Activated T-helper 1 cell treated with anti-CD3 and anti-CD28 coated beads, Interleukin-2, amount 50 U/mL, for 16 hours (primary cell): ENCODE measurements at places on chromosomes 3 and 15.

- DNase-seq: no peak
These were observed 30.4 kb upstream of the KLF13 start for GRCh38 chr15:31296219-31296645.

DNA sequence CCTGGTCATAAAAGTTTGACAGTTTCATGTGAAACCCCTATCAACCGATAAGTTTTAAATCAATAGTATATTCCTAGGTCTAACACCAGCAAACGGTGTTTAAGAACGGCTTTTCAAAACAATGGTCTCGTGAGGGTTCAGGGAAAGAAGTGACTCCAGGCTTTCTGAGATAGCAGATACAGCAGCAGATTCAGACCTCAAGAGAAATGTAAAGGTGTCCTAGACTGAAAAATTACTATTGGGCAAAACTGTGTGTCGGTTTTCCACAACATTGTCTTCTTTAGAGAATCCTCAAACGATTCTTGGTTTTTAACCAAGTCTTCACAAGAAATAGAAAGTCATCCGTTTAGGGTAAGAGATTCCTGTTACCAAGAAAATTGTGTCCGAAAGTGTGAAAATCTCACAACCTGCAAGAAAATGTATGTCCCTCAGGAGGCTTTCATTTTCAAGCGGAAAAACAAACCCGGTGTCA is 1.2 kb downstream of the SETD2 start:
- DNase-seq: no peak

- DNase-seq: no peak
These were observed 2.3 kb downstream of the RARB start for GRCh38 chr3:25430287-25430934.

DNA sequence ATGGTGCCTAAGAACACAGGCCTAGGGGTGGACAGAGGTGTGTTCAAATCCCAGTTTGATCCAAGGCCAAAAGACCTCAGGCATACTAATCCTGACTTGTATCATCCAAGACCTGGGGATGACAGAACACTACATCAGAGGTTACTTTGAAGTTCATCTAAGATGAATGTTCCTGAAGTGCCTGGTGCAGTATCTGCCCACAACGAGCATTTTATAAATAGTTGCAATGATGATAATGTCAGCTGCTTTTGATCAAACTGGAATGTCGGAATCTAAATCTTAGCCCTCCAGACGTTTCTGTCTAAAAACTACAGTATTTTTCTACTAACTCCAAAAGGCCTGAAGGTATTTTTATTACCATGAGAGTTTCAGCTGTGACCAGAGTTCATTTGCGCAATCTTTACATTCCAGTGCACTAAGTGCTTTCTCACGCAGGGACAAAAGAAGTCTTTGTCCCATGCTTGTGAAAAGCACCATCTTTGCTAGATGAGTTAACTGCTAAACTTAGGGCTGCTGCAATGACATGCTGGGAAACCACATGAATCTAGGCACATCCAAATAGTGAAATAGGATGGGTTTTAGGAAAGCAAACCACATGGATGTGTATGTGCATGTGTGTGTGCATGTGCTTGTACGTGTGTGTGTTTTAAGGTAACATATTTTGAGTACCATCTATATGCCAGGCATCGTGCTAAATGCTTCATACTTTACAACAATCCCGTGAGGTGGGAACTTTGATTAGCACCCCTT is 18.1 kb downstream of the ANXA2 start:
- DNase-seq: no peak

DNA sequence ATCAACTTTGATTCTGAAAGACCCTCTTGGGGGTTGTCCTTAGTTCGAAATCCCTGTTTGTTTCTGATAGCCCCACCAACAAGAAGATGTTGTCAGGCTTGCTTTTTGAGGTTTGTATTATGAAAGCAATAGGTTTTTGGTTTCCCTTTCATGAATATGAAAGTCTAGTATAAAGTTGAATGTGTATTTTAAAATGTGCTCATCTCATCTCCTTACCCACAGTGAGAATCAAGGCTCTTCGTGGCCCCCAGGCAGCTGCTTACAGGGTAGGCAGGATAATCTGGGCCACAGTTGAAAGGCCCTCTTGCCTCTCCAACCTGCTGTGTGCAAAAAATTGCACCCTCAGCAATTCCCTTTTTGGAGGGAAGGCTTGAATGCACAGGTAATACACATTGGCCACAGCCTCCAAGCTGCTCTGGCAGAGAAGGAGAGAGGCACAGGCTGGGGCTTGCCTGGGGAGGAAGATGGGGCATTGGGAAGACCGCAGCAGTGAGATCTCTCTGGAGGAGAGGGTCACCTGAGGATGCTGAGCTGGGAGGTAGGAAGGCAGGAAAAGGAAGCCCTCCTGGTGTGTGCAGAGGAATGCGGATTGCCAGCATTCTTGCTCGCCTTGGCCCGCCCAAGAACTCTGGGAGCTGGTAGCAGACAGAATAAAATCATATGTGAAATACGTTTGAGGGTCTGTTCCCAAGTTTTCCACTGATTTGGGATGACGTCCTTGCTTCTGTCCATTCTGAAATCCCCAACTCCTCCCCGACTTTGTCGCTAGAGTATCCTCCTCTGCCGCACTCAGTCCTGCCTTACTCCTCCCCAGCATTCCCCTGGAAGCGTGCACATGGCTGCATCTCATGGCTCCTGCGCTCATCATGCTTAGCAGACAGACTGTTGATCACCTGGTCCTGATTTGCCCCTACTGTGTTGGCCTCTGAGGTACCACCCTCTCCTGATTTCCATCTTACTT is 196.4 kb downstream of the RPLP1 start:
- no peak for DNase-seq

DNA sequence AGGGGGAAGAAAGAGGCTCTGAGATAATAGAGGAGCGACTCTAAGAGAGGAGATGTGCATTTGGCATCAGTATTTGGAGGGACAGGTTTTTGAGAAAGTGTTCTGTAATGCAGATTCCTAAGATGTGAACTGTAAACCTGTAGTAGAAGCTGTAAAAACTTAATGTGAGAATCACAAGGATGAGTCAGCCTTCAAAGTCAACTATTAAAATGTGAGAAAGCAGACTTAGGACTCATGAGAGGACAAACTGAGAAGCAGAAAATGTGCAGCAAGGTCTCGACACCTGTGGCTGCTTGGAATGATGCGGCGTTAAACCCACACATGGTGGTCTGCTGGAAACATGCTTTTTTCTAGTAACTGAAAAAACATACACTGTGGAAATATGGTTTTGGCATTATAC is 36.0 kb downstream of the USP13 start:
- no peak for DNase-seq
